ENCODE measurements at places on chromosomes 16 and 17.

GRCh38 chr17:57586742-57587141 lies 158.4 kb downstream of the CCDC182 start:
- no peak for DNase-seq

- no peak for DNase-seq
Measured at GRCh38 chr17:82324566-82325285, 7.3 kb upstream of the CD7 start.

- DNase-seq: no peak
Measured at GRCh38 chr16:10078541-10078949, 103.7 kb downstream of the GRIN2A start.

- DNase-seq: no peak
Measured at GRCh38 chr16:67546761-67547422, 15.4 kb upstream of the CTCF start.

DNA sequence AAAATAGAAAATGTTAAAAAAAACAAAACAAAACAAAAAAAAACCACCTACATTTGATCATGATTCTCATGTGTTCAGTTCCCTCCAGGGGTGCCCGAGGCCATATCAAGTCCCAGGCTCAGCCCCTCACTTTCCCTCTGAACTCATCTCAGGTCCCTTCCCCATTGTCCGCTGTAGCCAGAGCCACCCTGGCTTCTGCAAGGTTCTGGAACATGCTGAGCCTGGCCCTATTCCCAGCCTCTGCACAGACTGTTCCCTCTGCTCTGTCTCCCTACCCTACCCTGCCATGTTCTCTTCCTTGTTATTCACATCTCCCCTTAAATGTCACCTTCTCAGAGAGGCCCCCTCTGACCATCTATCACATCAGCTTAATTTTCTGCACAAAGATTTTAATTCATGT lies 46.9 kb downstream of the TK2 start:
- no peak for DNase-seq

- no peak for DNase-seq
Measured at GRCh38 chr17:53950207-53950857, 127.6 kb downstream of the KIF2B start.

GRCh38 chr16:80585764-80586163 lies 45.0 kb downstream of the DYNLRB2 start:
- no peak for DNase-seq

DNA sequence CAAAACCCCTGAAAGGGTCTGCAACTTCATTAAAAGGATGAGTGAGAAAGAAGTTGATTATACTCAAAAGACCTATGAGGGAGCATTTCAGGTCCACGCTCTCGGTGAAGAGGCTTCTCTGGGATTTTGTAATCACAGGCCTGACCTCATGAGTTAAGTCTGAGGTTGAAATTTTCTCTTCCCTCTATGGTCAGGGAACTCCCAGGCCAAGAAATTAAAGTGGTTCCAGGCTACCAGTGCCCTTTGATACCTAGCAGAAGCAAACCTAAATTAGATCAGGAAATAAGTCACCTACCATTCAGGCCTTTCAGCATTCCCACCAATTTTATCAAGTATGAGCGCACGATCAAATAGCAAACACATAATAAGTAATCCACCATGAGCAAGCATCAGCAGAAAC lies 27.9 kb downstream of the MBTD1 start:
- DNase-seq: no peak

DNA sequence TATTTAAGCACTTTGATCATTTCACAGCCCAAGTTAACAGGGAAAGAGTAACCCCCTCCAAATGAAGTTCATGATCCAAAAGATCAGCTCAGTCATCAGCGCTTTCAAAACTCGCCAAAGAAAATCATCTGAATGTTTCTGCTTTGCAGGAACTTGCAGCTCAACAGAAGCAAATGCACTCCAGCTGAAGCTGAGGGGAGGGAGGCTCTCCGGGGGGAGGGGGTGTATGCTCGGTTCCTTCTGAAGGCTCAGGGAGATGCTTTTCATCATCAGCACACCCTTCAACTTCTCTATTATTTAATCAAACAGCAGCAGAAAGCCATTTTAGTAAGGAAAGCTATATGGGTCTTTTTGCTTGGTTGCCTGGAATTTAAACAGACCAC lies 24.4 kb upstream of the ERN1 start:
- DNase-seq: no peak

DNA sequence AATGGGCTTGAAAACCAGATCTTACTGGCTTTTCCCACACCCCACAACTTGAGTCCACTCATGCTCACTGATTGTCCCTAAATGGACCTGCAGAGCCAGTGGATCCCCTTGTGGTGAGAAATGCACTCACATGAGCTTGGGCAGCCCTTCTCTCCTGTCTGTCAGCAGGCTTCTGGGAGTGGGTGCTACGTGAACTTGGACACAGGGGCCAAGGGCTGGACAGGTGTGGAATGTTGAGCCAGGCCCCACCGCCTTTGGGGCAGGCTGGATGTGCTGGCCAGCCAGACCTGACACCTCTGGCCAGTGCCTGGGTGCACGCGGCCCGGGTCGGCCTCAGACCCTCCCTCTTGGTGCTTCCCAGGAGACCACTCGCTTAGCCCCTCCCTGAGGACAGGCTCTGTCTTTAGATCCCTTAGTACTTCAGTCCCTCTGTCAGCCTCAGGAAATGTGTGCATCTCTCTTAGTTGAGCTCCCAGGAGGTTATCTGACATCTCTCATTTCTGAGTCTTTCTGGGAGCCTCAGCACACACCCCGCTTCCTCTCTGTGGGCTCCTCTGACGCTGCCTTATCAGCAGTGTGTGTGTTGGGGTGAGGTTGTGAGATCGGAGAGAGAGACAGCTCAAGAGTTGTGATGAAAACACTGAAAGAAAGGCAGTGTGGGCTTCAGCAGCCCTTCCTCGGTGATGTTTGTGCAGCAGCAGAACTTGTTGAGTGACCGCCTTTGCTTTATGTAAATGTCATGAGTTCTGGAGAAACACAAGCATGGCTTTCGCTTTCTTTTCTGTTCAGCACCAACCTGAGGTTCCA lies 117.0 kb downstream of the RAB11FIP4 start:
- DNase-seq: no peak

DNA sequence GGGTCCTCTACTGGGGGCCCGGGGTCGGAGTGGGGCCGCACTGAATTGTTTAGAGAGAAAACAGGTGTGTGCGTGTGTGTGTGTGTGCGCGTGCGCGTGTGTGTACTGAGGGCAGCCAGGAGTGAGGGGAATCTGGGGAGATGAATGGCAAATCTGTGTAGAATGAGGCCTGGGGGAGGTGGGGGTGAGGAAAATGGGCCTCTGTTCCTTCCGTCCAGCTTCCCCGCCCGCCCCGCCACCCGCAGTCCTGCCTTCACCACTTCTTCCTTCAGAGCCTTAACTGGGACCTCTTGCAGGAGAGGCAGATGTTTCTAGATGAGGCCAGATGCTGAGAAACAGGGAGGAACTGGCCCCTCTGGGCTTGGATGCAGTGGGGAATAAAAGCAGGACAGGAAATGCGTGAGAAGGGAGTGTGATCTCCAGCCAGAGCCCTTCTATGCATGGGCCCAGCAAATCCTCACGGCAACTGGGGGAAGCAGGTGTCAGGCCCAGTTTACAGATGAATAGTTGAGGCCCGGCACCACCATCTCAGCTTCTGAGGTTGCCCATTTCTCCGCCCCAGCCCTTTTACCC lies 29.7 kb upstream of the NGFR start:
- DNase-seq: no peak

DNA sequence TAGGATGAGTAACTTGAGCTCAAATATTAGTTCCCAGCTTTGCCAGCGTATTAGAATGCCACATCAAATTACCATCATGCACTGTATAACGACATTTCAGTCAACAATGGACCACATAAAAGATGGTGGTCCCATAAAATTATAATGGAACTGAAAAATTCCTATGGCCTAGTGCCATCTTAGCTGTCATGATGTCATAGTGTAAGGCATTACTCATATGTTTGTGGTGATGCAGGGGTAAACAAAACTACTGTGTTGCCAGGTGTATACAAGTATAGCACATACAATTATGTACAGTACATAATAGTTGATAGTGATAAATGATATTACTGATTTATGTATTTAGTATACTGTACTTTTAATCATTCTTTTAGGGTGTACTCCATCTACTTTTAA lies 54.4 kb upstream of the NETO2 start:
- no peak for DNase-seq

- DNase-seq: no peak
Measured at GRCh38 chr16:86117756-86118155, 218.8 kb downstream of the IRF8 start.

- DNase-seq: no peak
Measured at GRCh38 chr17:43782913-43783680, 2.9 kb downstream of the CFAP97D1 start.
